ENCODE measurements at places on chromosomes 11 and 22.

GRCh38 chr22:44595841-44596341 is 97.9 kb upstream of the RTL6 start:
- no peak for DNase-seq

DNA sequence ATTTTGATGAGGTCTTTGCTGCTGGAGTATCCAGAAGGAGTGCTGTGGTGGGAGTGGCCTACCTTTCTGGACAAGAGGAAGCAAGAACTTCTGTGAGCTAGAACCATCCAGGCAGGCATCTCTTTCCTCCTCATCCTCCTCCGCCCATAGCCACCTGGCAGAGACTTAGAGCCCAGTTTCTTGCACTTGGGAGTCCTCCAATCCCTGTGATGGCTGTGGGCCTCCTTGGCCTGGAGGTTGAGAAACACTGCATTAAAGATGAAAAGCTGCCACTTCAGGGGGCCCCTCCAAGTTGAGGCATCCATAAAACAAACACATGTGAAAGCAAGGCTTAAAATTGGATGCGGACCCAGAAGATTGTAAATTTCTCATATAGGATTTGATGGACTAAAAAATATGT is 110.3 kb downstream of the ZBTB16 start:
- DNase-seq, result no peak

GRCh38 chr11:134762248-134763029 is 350.4 kb upstream of the B3GAT1 start:
- no peak for DNase-seq

DNA sequence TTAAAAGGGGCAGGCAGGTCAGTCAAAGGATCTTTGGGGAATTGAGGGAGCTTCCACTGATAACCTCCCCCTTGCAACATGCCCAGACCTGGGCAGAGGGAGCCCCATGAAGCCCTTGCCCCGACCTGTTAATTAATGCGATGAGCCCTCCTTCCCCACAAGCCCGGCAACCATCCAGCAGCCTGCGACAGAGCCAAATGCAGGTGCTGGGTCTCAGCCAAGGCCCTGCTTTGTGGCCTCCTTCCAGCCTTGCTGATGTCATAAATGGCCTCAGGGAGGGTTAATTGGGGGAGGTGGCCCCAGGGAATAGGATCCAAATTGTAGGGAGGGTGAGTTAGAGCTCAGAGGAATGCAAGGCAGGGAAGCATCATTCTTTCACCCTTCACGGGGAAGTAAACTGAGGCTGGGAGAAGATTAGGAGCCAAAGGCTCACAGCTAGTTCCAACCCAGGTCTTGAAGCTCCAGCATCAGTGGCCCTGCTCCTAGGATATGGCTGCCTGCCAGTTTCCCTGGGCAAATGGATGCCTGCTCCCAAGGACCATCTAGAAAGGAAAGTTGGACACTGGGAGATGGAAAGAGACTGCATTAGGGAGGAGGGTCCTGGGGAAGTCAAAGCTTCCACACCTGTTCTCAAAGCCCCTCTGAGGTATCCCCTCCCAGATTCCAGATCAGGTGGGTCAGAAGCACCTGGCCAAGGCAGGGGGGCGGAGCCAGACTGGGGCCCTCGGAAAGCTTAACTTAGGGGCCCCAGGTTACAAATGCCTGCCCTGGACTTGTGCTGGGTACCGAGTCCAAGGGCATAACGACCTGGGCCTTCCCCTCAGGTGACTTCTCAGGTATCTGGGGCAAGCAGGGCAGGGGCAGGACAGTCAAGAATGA is 34.1 kb downstream of the LMO1 start:
- DNase-seq, result no peak

GRCh38 chr11:119320776-119321524 is 4.0 kb upstream of the MCAM start:
- no peak for DNase-seq

DNA sequence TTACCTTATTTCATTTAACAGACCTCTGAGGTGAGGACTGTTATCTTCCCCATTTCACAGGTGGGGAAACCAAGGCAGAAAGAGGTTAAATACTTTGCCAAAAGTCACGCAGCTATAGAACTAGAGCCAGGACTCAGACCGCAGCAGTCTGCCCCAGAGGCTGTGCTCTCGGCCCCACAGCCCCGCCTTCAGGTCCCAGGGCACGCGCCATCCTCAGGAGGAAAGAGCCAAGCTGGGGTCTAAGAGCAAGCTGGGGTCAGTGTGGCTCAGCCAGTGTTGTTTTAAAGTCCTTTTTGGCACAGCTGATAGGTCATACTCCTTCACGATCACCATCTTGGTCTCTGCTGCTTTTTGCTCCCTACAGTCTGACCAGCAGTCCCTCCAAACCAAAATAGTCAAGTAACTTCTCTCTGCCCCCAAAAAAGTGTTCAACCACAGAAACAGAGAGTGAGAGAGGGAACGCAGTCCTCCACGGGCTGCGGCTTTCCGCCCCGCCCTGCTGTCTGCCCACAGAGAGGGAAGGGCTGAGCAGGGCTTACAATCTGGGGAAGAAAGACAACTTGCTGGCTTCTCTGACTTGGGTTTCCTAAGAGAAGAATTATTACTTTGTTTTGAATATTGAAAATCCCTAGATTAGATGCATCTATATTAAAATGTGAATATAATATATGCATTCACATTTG is 137.2 kb upstream of the OPCML start:
- DNase-seq, result no peak

GRCh38 chr11:70834277-70834940 is 418.0 kb downstream of the SHANK2 start:
- DNase-seq, result no peak

DNA sequence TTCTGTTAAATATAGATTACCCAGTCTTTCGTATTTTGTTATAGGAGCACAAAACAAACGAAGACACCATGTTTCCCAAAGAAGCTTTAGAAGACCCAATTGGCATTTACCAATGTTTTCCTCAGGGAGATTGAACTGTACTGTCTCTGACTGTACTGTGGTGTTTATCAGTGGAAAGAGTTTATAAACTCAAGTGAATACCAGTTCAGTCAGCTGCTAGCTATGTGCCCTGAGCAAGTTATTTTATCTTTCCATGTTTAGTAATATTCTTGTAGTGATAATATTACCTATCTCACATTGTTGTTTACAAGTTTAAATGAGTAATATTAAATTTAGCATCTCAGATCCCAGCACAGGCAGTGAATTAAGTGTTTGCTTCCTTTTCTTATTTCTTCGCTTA is 773.2 kb downstream of the KCNA4 start:
- DNase-seq, result no peak

DNA sequence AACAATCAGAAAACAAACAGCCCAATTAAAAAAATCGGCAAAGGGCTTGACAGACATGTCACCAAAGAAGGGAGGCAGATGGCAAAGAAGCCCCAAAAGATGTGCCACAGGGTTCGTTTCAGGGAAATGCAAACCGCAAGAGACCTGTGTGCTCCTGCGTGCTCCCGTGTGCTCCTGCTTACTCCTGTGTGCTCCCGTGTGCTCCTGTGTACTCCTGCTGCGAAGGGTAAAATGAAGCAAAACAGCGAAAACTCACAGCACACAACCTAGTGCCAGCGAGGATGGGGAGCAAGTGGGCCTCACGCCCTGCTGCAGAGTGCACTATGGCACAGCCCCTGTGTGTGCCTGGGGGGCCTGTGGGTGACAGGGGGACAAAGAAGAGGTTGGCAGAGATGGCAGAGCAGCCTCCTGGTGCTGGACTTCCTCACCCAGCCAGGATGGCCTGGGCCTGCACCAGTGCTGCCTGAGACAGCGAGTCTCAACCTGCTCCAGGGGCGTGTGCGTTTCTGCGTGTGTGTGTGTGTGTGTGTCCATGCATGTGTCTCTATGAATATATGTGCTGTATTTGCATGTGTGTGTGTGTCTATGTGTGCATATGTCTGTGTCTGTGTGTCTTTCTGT is 14.0 kb downstream of the ASCL2 start:
- no peak for DNase-seq

DNA sequence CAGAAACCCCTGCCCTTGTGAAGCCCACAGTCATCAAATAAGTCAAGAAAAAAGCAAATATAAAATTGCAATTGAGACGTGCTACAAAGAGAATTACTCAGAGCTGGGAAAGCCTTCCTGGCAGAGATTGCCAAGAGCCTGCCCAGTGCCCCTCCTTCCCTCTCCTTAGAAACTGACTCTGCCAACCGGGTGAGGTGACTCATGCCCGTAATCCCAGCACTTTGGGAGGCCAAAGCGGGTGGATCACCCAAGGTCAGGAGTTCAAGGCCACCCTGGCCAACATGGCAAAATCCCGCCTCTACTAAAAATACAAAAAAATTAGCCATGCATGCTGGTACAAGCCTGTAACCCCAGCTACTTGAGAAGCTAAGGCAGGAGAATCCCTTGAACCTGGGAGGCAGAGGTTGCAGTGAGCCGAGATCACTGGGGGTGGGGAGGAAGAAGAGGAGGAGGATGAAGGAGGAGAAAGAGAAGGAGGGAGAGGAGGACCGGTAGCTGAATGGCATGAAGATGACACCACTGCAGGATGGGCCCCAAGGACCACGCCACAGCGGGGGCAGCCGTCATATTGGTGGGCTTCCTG is 76.1 kb upstream of the RTL6 start:
- DNase-seq, result no peak

GRCh38 chr11:22903782-22904181 is 43.5 kb upstream of the CCDC179 start:
- no peak for DNase-seq

GRCh38 chr11:1074244-1075221 is at the start of gene MUC2:
TSS of gene MUC2 (plus strand) at chr11:1074874.
- DNase-seq, result no peak

GRCh38 chr11:34755671-34756070 is 134.8 kb downstream of the EHF start:
- DNase-seq, result no peak

- no peak for DNase-seq
These were observed 2.8 kb upstream of the PHLDA2 start for GRCh38 chr11:2931771-2932738.

- DNase-seq, result peak; percentile 48
These were observed 26.9 kb downstream of the SUSD2 start for GRCh38 chr22:24208012-24208749.

- DNase-seq, result no peak
These were observed 167.9 kb upstream of the B3GAT1 start for GRCh38 chr11:134579724-134580609.

GRCh38 chr11:109869536-109869935 is 223.7 kb upstream of the ZC3H12C start:
- DNase-seq, result no peak

- no peak for DNase-seq
These were observed 6.0 kb downstream of the KBTBD4 start for GRCh38 chr11:47572715-47573255.

DNA sequence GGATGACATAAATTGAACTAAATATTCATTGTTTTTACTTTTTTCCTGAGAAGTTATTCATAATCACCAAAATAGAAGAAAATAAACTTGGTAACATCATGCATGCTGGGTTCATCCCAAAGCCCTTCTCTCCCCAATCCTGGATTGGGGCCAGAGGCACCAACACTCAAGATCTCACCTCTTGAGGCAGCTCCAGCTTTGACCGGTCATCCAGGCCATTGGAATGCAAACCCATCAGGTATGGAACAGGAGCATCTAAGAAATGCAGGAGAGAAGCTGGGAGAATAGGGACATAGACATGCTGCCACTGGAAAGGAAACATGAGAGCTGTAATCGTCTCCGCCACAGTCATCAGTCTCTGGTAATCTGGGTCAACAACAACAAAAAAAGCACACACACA is 71.8 kb downstream of the DENND5A start:
- no peak for DNase-seq

DNA sequence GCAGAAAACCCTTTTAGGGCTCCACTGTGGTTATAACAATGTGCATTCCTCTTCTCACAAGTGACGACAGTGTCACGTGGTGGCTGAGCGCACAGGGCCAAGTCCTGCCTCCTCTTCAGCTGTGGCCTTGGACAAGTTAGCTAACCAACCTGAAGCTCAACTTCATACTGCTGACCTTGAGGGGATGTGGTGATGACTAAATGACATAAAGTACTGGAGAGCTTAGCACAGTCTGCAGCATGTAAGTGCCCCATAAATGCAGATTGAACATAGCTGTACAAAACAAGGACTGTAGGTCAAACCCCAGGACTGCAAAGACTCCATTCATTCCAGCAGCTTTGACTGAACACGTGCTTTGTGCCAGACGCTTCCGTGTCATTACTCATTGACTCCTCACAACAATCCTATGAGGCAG is 20.1 kb upstream of the MRGPRX2 start:
- DNase-seq, result no peak

- no peak for DNase-seq
These were observed 50.8 kb downstream of the PISD start for GRCh38 chr22:31611061-31611760.

DNA sequence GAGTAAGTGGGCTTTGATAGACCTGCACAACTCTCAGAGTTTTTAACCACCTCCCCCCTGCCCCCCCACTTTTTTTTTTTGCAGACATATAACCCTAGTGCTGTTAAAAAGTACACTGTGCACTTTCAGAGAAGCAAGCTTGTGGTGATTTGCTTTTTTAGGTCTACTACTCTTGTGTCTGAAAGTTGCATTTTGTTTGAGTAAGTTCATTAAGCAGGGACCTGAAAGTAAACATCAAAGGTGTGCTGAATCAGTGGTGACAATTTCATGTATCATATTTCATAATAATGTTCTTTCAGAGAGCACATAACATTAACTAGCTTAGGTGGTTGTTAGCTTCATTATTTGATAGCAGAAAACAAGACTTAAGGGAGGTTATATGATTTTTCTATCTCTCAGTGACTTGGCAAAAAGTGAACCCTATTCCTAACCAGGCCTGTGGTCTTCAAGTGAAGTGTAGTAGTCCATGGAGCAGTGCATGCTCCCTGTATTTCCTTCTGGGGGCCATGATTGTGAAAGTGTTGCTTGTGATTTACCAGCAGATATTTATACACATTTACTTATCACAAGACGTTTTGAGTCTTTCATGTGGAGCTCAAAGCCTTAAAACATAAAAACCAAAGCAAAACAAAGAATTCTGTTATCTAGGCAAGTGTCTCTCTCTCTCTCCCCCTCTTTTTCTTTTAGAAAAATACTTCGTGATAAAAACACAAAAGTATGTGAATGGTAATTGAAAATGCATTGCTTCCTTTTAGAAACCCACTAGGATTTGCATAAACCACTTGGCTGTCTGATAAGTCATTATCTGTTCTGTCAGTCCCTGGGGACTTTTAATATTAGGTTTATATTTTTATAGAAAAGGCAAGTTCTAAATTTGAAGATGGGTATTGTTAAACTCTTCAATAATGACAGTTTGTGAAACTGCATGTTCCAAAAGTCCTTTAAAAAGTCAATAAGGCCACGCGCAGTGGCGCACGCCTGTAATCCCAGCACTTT is 7.5 kb upstream of the RAG2 start:
- no peak for DNase-seq

GRCh38 chr11:1410366-1411291 is 20.9 kb downstream of the BRSK2 start:
- no peak for DNase-seq

GRCh38 chr22:23361676-23362075 is 181.4 kb downstream of the BCR start:
- no peak for DNase-seq

GRCh38 chr11:119403021-119403420 is 20.0 kb downstream of the THY1 start:
- no peak for DNase-seq

Data from HFF-Myc (cell line).